Effector CD4-positive, alpha-beta T cell (primary cell): ENCODE measurements at places on chromosomes 6 and 20.
A peak's percentile ranks its signal among the peaks of the same experiment; 100 is the strongest.

DNA sequence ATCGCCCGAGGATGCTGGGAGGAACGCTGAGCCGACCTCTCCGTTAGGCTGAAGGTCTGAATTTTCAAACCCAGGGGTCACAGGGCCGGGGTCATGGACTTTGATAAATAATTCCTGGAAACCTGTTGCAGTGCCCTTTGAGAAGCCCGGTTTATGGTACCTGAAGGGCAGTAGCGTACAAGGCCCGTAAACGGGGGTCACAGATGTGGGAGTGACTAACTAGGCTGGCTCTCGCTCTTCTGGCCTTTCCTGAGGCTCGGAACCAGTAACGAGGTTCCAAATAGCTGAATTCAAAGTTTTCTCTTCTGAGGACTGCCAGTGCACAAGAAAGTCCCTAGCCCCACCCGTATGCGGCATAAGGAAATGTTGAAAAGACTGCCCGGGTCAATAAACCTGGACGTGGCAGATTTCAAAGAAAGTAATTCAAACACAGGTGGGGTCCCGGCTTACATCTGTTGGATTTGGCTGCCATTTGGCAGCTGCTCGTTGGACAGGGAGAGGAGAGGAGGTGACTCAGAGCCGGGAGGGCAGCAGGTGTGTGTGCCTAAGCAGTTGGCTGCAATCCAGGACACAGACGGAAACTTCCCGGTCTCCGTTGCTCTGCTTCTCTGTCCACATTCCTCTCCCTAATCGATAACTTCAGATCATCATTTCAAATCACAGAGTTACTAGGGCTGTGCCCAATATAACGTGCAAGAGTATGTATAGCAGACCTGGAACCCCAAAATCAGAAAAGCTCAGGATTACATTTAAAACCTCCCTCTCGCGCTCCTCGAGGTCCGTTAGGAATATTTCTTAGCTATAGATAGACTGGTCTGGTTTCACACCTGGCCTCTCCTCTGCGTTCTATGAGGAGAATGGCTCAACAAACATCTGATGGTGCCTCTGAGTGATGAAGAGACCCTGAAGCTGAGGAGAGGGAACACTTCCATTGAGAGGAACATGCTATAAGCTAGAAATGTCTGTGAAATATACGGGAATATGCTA is 765 bp upstream of the GMDS start:
- peak; percentile 47 for DNase-seq

DNA sequence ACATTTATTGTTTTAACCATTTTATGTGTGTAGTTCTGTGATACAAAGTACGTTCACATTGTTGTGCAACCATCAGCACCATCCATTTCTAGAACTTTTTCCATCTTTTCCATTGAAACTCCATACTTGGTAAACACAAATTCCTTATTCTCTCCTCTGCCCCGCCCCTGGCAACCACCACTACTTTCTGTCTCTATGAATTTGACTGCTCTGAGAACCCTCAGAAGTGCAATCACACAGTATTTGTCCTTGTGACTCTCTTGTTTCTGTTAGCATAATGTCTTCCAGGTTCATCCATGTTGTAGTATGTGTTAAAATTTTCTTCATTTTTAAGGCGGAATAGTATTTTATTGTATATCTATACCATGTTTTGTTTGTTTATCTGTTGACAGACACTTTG is 56.9 kb downstream of the DHX35 start:
- DNase-seq: no peak

DNA sequence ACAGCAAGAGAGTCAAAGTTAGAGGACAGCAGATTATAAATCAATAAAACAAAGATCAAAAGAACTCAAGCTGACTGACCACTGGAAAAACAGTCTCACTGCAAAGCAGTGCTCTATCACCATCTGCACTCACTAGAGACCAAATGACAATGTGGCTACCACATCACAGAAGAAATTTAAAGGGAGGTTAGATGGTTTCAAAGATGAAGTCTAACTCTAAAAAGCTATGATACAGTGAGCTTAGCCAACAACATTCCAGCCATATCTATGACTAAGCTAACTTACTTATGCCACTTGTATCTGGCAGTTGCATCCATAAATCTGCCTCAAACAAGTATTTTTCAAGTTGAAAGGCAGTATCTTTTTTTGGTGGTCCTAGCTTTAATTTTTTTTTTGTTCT is 68.6 kb downstream of the ARHGAP18 start:
- no peak for DNase-seq

GRCh38 chr6:116268589-116269293 is 11.0 kb downstream of the TSPYL1 start:
- DNase-seq: no peak

GRCh38 chr20:32845786-32846185 is 12.9 kb upstream of the EFCAB8 start:
- no peak for DNase-seq

- DNase-seq: no peak
These were observed 89.2 kb upstream of the RNF217 start for GRCh38 chr6:124873066-124873410.

DNA sequence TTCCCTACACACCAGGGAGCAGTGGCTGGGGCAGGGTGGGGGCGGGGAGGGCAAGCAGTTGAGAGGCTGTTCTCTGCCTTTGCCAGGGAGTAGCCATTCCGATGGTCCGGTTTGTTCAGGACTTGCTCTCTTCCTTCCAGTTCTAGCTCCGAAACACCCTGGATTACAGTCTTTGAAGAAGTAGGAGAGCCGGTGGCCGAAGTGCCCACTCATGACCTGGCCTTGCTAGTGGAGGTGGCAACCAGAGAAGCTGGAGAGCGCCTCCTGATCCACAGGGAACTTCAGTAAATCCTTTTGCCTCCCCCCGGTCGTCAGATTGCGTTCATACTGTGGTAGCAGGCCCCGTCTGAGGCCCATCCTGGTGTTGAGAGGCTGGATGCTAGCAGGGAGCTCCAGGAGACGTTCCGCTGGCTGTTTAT is 92.8 kb downstream of the ARID1B start:
- DNase-seq: no peak

DNA sequence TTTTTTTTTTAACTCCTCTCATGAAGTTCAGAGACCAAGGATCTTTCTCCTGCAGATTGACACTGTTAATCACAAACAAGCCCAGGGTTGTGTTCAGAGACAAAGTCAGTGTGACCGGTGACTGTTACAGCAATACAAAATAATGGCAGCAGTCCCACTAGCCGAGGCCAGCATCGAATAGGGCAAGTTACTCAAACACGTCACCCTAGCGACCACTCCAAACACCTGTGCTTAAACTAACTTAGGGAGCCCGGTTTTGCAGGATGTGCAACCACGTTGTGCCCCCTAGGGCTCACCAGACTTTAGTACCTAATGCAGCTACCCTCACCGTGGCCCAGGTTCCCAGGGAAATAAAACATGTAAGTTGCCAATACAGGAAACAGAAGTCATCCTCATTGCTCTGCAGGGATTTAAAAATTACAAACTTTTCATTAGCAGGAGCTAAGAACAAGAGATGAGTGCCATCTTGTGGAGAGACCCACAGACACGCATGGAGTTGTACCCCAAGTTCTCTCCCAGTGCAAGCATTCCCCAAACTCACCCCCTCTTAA is 38.1 kb downstream of the FAM50B start:
- no peak for DNase-seq

DNA sequence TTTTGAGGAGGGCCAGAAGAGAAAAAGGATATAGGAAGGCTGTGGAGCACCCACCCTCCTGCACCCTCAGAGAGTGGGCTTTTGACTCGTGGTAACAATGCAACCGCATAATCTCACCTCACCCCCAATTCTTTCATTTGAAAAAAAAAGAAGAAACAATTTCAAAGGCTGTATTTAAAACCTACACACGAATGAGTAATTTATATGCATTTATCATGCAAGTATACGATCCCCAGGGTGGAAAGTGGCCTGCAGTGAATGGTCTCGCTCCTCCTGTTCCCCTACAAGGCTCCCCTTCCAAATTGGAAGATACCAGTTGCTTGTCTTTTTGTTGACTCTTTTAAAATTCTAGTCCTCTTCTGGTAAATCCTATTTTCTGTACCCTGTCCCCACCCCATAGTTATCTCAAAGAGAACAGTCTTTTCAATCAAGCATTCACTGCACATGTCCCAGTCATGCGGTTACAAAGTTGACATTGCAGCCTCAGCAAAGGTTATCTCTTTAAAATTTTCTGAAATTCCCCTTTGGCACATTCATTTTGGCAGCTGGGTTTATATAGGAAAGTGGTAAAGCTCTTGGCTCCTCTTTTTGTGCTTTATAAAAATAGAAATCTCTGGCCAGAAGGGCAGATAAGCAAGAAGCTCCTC is 110.6 kb downstream of the ARID1B start:
- DNase-seq: no peak

- no peak for DNase-seq
These were observed 29.4 kb downstream of the PNLDC1 start for GRCh38 chr6:159829526-159829925.

GRCh38 chr20:17872434-17872833 is 96.2 kb downstream of the SNX5 start:
- DNase-seq: no peak

- no peak for DNase-seq
These were observed 1.3 kb upstream of the DDR1 start for GRCh38 chr6:30882759-30883684.

- no peak for DNase-seq
These were observed 520.9 kb upstream of the CITED2 start for GRCh38 chr6:139895205-139895793.

DNA sequence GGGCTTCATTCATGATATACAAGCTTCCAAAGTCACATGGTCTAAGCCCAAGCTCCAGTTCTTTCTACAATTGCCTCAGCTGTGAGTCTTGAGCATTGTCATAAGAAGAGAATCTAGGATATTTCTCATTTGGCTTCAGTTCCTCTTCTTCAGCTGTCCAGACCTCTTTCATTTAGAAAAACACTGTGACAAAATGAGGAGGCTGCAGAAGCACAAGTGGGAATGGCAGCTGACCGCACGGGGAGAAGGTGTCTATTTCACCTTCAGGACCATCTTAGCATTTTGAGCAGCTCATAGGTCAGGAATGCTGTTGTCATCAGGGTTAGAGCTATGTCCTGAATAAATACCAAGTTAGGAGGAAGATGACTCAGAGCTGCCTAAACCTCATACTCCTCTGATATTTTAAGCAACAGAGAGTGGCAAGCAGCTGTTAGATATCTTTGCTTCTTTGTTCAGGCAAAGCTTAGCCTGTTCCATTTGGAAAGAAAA is 390.1 kb upstream of the CITED2 start:
- DNase-seq: no peak

GRCh38 chr6:18203786-18204185 is 48.6 kb downstream of the KDM1B start:
- no peak for DNase-seq

GRCh38 chr6:140915103-140915502 is 1217.6 kb upstream of the GJE1 start:
- no peak for DNase-seq

GRCh38 chr6:30985490-30985889 is 2.0 kb downstream of the MUC21 start:
- no peak for DNase-seq

- no peak for DNase-seq
These were observed 22.2 kb upstream of the DEFB112 start for GRCh38 chr6:50071921-50072320.

GRCh38 chr6:41767112-41767833 is 12.4 kb downstream of the FRS3 start:
- no peak for DNase-seq

DNA sequence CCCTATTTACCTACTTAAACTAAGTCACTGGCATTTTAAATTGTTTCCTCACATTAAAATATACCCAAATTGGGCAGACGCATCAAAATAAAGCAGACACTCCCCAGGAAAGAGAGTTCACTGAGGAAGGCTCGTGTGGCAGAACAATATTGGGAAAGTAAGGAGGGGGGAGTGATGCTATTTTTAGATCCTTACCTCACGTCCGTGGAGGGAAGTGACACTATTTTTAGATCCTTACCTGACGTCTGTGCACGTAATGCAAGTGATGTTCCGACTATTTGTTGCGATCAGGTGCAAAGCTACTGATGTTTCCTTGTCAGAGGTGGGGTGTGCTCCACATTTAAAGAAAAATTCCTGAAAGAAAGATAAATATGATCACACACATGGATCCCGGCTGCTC is 699.2 kb upstream of the AGPAT4 start:
- no peak for DNase-seq

- no peak for DNase-seq
These were observed 107.0 kb downstream of the ESR1 start for GRCh38 chr6:151914484-151914883.

DNA sequence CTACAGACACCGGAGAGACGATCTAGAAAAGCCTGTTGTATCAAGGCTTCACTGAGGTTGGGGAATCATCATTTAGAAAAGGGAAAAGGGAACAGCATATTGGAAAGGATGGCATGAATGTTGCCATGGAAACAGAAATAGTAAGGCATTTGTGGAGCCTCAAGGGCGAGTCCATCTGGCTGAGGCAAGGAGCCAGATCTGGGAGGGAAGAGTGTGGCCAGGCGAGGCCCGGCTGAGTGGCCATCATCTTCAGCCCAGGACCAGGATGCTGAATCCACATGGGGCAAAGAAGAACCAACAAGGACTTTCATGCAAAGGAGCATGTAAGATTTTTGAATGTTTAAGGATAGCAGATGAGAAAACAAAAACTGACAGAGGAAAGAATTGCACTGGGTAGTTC is 85.8 kb downstream of the MAP3K5 start:
- DNase-seq: no peak

- no peak for DNase-seq
These were observed 102.4 kb downstream of the TFAP2A start for GRCh38 chr6:10312445-10312844.

DNA sequence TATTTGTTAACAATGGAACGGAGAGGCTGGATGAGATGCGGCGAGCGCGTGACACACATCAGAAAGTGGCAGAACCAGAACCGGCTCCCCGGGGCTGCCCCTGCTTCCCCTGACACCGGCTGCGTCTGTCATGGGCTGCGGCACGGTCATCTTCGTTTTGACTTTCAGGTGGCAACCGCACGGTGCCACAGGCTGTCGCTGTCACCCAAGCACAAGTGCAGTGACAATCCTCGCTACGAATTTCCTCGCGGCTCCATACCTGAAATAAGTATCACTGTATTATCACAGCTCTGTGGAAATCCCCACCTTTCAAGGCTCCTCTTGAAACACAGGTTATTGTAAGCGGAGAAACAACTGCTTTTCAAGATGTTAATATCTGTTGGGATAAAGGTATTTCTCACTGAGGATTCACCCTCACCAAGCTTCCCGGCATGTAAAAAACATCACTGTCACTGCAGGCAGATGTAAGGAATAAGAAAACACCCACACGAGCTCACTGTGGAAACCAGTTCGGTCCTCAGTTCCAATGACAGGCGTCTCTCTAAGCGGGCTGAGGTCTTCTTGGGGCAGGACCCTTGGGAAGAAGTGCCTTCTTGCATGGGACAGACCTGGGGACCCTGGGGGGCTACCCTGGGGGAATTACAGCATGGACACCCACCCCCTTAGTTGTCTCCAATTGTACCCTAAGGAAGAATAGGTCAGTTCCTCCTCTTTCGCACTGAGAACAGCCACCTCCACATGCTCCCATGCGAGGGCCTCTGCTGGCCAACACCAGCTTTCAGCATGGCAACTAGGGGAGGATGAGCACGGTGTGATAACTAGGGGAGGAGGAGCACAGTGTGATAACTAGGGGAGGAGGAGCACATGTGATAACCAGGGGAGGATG is 86.3 kb downstream of the DACT2 start:
- no peak for DNase-seq
